Activated naive CD4-positive, alpha-beta T cell treated with anti-CD3 and anti-CD28 coated beads for 36 hours (primary cell): ENCODE measurements at places on chromosomes 3 and 15. TPM values are rescaled to one million over a fixed set of nuclear protein-coding genes. Genes with fewer than 3 reads are reported as not detected.

DNA sequence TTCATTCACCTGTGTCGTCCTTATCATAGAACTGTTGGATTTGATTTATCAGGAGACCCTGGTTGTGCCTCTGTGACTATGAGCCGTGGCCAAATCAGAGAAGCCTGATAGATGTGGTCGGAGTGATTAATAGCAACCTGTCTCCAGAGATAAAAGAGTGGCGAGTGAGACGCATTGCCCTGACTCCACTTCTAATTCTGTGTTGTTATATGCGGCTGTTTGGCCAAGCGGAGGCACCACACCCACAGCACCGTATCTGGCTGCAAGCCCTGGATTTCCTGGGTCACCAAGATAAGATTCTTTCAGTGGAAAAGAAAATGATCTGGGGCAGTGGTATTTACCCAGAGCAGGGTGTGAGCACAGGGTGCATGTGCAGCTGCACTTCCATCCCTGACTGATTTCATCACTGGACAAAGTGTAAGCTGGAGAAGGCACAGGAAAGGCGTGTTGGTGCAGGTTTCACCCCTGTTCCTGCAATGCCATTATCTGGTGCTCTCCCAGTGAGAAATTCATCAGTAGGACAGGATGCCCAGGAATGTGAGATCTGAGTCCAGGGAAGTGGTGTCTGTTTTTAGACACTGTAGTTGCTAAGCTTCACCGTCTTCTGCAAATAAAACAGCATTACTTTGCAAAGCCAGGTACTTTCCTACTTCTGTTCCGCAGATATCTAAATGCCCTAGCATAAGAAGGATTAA lies 84.6 kb downstream of the CD47 start:
- no peak for DNase-seq

The GRM7 gene
- total RNA-seq, result not detected

- peak; percentile 61 for DNase-seq
These were observed 16.7 kb downstream of the KAT2B start for GRCh38 chr3:20056725-20057611.

The DUOX1 gene
- total RNA-seq, result 0.17 TPM

GRCh38 chr3:49021813-49022687 lies at the start of gene NDUFAF3:
Gene NDUFAF3 (plus strand): TSS chr3:49022121. CDS start chr3:49022145, 24 bp downstream.
- DNase-seq, result peak; percentile 95
